Hypothalamus (tissue), 51 donors: ENCODE measurements at places on chromosomes 5 and 9.

GRCh38 chr9:78592811-78593210 lies 295.9 kb downstream of the PSAT1 start:
- no peak for DNase-seq

DNA sequence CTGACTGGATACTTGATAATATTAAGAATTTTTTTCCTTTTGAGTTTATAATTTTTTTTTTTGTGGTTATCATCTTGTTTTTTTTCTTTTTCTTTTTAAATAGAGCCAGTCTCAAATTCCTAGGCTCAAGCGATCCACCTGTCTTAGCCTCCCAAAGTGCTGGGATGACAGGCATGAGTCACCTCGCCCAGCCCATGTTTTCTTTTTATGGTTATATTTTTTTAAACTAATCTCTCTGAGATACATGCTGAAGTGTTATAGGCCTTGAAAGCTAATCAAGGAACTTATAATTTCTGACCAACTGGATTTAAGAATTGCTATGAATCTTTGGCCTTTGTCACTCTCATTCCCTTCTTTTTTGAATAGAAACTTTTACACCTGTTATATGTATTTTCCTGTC lies 6.8 kb upstream of the AMACR start:
- no peak for DNase-seq

DNA sequence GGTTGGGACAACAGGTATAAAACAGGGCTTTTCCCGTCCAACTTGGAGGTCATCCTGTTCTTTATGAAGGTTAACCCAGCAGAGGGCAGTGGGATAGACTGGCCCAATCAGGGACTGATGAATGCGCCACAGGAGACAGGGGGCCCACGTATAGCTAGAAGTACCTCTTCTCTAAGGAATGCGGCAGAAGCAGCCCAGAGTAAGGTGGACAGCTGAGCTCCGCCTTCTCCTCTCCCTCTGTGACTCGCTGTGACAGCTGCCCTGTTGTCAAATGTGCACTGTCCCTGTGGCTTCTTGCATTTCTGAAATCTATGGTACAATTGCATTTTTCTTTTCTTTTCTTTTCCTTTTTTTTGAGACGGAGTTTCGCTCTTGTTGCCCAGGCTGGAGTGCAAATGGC lies 306.6 kb downstream of the FBXL7 start:
- no peak for DNase-seq

DNA sequence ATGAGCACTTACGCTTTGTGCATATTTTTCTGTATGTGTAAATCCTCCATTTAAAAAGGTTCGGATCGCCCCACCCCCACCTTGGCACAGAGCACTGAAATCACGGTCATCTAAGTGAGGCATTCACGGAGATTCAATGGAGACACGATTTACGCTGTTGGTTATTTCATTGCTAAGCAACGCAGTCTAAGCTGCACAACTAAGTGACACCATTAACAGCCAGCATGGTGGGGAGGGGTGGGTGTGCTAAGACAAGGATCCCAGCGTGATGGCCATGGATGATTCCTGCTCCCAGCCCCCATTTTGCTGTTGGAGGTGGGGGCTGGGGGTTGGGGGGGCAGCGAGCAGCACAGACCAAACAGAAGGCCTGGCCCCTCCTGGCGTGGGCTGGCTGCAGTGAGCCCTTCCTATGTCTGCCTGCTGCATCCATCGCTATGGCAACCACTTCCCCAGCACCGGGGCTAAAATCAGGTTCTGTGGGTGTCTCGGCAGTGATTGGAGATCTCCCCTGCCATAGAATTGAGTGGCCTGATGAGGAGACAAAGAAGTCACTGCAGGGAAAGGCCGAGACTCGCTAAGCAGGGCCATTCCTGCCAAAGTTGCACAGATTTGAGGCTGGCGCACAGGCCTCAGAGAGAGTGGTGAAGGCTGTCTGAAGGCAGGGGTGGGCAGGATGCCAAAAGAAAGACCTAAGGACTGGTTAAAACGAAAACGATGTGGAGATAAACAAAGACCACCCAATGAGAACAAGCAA lies 14.3 kb upstream of the MARCHF6 start:
- peak; percentile 75 for DNase-seq

- no peak for DNase-seq
Measured at GRCh38 chr9:19598722-19599121, 189.9 kb downstream of the ACER2 start.

DNA sequence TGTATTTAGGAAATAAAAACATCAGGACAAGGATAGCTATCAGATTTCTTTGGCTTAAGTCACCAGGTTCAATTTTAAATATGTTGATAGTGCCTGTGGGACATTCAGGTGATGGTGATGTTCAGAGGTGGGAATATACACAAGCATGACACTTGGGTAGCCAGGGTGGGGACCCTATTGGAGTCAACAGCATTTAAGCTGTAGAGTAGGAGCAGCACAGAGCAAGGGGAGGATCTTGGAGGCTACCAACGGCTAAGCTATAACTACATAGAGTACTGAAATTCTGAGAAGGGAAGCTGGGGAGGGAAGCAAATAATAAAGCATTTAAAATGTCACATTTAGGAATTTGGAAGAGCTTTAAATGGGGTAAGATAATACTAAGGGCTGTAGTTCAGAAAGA lies 177.7 kb downstream of the CPLANE1 start:
- no peak for DNase-seq

DNA sequence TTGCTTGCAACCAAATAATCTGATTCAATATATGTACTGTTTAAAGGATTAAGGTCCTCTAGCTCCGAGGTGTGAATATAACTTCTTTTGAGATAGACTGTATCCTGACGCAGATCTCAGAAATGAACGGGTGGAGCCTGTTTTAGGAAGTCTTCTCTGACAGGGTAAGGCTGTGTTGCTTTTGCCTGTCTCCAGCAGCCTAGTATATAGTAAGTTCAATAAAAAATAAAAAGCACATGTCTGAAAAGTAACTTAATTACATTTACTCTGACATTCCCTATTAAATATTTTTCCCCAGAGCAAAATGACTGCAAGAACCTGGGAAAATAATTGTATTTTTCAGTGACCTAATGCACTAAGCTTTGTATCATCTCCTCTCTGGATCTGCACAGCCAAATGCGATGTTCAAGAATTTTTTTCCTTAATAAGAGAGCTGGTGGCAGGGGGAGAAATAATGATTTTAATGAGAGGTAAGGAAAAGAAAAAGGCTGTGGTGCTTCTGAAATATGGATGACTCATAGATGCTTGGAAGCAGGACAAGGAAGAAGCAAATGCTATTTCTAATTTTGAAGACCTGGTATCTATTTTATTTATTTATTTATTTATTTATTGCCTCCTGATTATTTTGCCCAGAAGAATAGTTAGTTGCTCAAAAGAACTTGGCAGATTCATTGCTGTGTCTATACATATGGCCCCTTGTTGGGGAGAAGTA lies 7.3 kb downstream of the PPP3R2 start:
- DNase-seq: no peak

DNA sequence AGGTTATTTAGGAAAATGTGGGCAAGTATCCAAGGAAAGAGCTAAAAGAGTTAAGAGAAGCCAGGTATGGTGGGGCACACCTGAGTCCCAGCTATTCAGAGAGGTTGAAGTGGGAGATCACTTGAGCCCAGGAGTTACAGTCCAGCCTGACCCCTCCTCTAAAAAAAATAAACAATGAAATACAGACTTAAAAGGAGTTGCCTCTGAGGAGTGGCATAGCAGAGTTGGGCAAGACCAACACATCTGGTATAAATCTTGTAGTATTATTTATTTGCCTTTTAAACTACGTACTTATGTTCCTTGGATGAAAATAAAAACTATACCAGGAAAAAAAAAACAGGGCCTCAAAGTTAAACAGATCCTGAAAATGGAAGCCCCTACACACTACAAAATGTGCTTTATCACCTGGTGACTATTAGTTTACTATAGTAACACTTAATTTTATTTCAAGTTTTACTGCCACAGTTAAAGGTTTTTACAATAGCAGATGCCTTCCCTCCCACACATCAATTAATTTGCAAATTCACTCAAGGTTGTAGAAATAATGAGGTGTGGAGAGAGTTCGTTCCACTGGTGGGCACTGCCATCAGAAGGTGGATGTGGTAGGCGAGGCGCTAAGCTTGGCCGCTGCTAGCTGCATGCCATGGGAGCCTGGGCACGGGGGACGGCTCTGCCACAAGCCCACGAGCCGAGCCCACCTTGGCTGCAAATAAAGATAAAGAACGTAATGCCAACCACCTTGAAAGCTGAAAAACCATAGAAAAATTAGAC lies 48.0 kb downstream of the MED27 start:
- DNase-seq: no peak

DNA sequence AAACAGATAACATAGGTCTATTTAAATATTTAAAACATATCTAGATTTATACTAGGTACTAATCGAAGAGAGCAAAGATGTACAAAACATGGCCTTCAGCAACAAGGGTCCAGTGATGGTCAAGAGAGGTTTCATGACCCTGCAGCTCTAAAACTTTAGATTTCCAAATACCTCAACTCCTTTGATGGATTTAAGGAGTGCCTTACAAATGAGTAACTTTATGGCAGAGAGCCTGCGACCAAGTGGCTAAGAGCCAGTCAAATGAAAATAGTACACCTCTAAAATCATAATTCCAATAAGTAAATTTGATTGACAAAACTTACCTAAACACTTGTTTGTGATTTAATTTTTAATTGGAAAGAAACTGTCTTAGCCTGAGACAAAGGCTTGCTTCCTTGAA lies 4.7 kb upstream of the SH3RF2 start:
- DNase-seq: no peak

GRCh38 chr5:14284392-14285148 lies 141.4 kb downstream of the TRIO start:
- no peak for DNase-seq

DNA sequence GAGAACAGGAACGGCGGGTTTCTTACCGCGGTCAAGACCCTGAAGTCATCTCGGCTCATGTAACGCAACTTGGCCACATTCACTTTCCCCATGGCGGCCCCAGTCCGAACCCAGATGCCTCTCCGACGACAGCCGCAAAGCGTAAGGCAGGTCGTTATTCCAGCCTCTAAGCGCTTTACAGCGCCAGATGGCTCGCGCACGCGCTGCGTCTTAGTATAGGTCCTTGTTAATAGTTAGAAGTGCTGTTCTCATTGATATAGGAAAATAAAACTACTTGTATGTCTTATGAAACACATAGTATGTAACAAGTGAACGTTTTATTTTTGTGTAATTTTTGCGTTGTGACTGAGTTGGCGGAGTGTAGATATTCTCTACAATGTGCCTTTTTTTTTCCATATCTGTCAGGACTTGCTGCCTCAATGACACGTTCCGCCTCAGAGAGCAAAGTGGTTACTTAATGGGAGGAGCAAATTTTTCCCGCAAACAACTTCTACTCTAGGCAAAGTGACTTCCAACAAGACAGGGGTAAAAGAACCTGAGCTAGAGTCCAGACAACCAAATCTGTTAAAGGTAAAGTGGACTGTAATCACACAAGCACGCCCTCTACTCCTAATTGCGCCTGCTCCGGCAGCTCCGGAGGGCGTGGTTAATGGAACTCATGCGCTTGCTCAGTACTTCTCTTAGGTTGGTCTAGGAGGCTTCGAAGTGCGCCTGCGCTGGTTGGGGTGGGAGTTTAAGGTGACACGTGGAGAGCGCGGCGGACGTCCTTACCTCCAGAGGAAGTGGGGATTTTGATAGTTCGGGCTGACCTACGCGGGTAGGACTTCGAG lies at the start of gene RIOK2:
TSS of gene RIOK2 (minus strand) at position 148 of the 830 bp plus-strand sequence. CDS start at position 92, 56 bp downstream.
- DNase-seq: peak; percentile 90

DNA sequence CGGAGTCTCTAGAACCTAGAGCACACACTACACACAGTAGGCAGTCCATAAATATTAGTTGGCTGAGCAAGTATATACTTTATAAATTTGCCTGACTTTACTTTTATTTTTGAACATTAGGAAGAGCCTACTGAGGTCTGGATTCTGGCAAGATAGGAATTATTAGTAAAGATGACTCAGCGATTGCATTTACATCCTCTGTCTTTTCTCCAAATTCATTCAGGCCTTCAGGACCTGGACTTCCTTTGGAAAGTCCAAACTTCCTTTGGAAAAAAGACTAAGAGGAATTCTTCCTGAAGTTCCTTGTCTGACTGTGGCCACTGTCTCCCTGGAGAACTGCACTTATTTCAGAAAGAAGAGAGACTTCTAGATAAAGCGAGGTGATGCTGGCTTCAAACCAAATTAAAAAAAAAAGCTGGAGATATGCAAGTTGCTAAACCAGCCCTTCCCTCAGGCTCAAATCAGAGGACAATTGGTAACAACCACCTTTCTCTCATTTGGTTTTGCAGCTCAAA lies 251.3 kb downstream of the GAS1 start:
- no peak for DNase-seq

DNA sequence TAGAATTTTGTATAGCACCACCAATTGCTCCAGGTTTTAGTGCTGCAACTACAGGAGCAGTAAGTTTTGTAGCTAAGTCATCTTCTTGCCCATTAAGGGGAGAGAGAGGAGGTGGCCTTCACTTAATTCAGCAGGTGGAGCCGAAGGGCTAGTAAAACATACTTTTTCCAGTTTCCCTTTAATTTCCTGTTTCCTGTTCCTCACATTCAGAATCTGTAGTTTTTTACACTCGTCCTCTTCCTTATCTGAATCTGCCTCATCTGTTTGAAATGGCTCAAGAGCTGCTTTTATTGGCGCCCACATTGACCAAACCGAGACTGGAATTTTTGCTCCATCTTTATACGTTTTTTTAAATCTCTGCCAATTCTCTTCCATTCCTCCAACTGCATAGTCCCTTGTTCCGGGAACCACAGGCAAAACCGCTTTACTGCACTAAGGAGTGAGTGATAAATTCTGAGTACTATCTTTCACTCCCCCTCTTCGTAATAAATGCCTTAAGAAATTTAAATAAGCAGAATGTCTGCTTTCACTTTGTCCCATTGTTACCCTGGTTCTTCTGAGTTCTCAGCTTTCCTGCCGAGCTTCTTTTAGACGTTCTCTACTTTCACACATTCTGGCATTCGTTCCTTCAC lies 133.9 kb downstream of the DROSHA start:
- no peak for DNase-seq

DNA sequence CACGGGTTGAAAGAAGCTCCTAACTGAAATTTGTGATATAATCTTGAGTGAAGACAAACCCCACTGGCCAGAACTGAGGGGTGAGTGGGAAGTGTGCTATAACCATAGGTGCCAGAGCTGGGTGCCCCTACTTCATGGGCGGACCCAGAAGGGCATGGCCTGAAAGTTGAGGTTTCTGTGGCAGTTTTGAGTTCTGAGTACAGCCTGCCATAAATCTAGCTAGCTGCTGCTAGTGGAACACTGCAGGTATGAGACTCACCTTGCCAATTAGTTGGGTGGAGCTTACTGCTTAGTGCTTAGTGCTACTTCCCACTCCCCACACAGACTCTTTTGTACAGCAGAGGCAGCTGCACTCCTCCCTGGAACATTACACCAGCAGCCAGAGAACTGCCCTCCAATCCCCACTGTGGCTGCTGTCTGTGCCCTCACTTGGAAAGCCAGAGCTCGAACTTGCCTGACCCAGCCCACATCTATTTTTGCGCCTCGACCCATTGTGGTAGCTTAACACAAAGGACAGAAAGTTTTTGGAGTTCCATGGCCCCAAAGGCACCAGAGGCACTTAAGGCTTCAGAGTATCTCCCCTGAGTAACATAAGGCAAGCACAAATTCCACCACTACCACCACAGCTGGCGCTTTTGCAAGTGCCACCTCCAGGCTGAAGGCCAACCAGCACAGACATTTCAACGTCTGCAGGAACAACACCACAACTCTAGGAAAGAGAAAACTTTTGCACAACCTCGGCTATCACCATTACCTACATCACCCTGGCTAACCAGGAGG lies 27.1 kb upstream of the PTGER4 start:
- no peak for DNase-seq

- DNase-seq: no peak
Measured at GRCh38 chr5:2895196-2895595, 143.7 kb upstream of the IRX2 start.
